Pericardium fibroblast (primary cell): ENCODE measurements at places on chromosomes 1 and 21. TPM values are rescaled to one million over a fixed set of nuclear protein-coding genes. Genes with fewer than 3 reads are reported as not detected.

Gene EIF4G3
- total RNA-seq: 32.1 and 37.0 TPM in 2 replicates

Gene LMOD1
- 2.9 and 8.6 TPM in 2 replicates for total RNA-seq

Gene ZSWIM5
- total RNA-seq: under 0.01 TPM in 1 of 2 replicates, not detected in the other

Gene ADAMTS1
- total RNA-seq: 73.5 and 154 TPM in 2 replicates

Gene CASZ1
- total RNA-seq: under 0.01 and 0.12 TPM in 2 replicates

Gene LRRC38
- total RNA-seq: 1.1 TPM in 1 of 2 replicates, not detected in the other

Gene TTLL10
- not detected in 2 replicates for total RNA-seq
